ENCODE measurements at places on chromosomes 2 and 18.
A peak's percentile ranks its signal among the peaks of the same experiment; 100 is the strongest.

GRCh38 chr2:6233993-6234392 is 541.8 kb downstream of the SOX11 start:
- DNase-seq = no peak

DNA sequence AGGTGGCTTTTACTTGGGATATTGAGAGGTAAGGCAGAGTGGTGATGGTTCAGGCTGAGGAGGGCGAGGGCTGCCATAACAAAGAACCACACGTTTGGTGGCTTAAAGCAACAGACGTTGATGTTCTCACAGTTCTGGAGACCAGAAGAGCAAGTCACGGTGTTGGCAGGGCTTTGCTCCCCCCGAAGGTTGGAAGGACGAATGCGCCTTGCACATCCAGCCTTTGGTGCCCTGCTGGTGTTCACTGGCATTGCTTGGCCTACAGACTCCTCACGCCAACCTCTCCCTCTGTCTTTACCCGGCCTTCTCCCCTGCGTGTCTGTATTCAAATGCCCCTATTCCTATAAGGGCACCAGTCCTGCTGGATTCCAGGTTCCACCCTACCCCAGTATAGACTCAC is 125.4 kb downstream of the TPO start:
- DNase-seq = peak; percentile 64

GRCh38 chr18:56934131-56934530 is 212.8 kb upstream of the BOD1L2 start:
- no peak for DNase-seq

GRCh38 chr2:98280376-98281102 is 65.7 kb upstream of the CNGA3 start:
- peak; percentile 84 for DNase-seq

DNA sequence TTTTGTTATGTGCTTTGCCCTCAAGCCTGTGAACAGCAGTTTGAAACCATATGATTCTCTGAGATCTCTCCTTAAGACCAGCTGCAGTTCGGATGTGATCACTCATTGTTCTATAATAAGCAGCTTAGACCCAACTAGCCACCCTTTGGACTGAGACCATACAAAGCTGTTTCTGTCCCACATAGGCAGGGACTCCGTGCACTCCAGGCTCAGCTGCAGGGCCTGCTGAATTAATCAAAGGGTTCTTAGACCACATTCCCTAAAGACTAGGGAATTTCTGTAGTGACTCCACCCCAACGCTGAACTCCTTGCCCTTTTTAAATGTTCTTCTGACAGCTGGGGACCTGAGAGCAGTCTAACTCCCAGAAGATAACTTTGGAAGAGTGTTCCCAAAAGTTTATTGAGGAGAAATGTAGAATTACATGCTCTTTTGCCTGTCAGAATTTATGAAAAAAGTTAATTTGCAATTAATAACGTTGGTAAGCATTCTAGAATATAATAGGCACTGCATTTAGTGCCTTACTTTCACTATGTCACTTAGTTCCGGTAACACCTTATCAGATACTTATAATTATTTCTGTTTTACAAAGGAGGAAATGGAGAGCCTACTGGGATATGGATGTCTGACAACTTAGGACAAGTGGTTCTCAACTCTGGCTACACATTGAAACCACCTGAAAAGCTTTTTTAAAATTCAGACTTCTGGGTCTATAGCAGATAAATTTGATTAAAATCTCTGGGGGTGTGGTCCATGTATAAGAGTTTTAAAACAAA is 42.3 kb downstream of the GULP1 start:
- DNase-seq = no peak

DNA sequence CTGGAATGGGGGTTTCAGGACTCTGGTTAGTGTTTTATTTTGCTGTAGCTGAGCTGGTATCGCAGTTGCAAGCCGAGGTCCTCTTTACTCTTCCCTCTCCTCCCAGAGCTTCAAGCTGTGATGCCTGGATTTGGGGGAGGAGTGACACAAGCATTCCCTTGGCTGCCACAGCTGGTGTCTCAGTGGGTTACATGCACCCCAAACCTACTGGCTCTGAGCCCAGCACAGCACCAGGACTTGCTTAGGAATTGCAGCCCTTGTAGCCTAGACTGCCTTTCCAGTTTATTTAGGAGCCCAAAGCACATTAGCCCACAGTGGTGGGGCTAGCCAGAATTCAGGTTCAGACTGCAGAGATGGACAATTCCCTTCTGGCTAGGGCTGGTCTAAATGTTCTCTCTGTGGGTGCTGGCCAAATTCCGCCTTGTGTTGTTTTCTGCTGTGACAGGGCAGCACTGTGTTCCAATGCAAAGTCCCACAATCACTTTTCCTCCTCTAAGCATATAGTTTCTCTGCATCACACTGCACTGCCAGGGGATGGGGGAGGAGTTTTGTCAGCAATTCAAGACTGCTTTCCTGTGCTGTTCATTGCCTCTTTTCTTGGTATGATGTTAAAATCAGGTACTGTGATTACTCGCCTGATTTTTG is 122.8 kb downstream of the SLC4A10 start:
- DNase-seq = no peak

GRCh38 chr2:85695121-85695520 is 963 bp downstream of the GNLY start:
- no peak for DNase-seq

DNA sequence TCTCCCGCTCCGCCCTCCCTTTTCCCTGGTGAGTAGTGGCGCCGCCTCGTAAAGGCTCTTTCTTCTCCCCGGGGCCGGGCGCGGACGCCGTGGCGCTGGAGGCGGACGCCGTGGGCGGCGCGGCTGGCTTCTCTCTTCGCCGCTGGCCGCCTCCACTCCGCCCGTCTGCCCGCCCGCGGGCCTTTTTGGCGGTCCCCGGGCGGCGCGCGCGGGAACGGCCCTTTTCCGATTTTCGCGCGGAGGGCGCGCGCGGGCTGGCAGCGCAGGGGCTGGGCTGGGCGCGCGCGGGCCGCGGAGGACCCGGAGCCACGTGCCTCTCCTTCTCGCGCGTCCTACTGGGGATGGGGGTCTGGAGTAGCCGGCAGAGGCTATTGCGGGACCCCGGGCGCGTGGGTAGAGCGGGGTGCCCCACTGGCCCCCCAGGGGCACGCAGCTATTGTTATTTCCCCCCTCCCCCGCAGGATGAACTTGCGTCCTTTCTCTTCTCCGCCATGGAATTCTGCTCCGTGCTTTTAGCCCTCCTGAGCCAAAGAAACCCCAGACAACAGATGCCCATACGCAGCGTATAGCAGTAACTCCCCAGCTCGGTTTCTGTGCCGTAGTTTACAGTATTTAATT is 472 bp downstream of the SLC20A1 start:
- DNase-seq = peak; percentile 28

DNA sequence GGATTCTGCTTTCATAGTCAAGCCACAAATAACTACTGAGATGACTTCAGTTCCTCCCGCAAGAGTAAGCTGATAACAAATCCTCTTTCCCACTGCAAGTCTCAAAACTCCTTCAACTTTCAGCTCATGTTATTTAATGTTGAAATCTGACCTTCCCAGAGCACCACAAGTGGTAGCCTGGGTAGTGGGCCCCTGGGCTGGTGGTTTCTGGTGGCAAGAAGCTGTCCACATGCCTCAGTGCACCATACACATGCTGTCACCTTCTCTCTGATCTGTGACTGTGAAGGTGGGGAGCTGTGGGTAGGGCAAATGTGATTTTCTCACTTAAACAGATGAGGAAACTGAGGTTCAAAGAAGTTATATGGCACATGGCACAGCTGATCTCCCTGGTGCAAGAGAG is 246.1 kb upstream of the EPAS1 start:
- DNase-seq = no peak

DNA sequence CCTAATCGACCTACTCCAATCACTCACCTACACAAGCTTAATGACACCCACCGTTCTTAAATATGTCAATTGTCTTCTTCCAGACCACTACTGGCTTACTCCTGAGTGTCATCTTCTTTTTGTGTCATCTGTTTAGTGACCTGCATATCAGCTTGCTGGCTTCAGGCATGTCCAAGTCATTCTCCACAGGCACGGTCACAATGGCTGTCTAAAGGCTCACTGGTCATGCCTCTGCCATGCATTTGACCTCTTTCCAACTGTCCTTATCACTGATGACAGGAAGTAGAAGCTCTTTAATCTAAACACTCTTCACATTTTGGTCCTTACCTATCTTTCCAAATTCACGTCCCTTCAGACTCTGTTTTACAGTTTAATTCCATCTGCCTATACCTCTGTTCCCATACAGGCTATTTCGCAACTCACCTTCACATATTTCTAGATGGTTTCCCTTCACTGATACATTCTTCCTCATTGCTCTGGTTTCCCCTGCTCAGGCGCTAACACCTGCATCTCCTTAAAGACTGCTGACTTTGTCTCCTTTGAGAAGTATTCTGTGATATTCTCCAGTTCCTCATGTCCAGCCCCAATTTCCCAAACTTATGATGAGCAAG is 217.5 kb downstream of the TRIB2 start:
- no peak for DNase-seq

DNA sequence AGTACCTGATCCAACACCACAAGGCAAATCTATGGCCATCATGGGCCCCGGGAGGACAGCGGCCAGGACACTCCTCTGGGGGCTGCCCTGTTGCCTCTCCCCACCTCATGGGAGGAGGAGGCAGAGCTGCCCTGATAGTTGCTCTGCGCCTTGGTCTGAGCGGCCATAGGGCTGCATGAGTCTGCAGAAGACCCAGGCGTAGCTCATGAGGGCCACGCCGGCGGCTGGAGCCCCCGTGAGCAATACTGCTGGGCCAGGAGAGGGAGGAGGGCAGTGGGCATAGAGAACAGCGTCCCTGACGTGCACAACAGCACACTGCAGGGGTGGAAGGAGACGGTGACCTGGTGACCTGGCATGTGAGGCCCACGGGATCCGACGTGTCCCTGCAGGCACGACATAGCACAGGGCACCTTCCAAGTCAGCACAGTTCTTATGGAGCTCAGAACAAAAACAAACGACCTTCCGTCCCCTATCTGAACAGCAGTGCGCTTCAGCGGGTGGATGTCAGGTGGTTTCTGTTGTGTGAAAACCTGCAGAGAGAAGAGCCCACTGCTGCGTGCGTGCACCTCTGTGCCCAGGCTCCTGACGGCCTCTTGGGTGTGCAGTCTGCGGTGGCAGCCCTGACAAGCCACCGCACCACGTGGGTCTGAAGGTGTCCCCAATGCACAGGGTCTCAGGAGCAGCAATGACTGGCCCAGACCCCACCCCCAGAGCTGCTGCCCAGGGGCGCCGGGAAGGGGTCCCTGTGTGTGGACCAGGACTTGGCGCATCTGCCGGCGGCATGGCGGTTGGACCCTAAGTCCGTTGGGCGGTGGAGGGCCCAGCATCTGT is 13.0 kb downstream of the STK25 start:
- no peak for DNase-seq

GRCh38 chr2:63053889-63054602 is 3.4 kb downstream of the OTX1 start:
- DNase-seq = no peak

DNA sequence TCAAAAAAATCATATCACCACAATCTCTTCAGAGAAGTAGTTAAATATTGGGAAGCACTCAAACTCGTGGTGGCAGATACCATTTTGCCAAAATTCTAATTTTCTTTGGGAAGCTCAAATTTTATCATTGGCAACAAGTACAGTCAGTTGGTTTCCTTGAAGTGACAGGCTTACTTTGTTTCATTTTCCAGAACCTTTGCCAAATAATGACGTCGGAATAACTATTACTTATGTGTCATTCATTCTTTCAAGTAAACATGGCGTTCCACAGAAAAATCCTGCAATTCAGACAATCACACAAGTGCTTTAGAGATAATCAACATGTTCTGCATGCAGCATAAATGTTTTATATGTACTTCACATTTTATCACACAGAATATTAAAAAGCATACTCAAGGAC is 5.4 kb downstream of the TTLL4 start:
- no peak for DNase-seq

GRCh38 chr2:12282780-12283695 is 433.7 kb upstream of the TRIB2 start:
- DNase-seq = no peak

- no peak for DNase-seq
Measured at GRCh38 chr2:239151201-239152131, 249.4 kb downstream of the HDAC4 start.
